NCI-H510A treated with DMSO at 0.1 percent for 48 hours (cell line): ENCODE measurements at places on chromosomes 4 and X.

DNA sequence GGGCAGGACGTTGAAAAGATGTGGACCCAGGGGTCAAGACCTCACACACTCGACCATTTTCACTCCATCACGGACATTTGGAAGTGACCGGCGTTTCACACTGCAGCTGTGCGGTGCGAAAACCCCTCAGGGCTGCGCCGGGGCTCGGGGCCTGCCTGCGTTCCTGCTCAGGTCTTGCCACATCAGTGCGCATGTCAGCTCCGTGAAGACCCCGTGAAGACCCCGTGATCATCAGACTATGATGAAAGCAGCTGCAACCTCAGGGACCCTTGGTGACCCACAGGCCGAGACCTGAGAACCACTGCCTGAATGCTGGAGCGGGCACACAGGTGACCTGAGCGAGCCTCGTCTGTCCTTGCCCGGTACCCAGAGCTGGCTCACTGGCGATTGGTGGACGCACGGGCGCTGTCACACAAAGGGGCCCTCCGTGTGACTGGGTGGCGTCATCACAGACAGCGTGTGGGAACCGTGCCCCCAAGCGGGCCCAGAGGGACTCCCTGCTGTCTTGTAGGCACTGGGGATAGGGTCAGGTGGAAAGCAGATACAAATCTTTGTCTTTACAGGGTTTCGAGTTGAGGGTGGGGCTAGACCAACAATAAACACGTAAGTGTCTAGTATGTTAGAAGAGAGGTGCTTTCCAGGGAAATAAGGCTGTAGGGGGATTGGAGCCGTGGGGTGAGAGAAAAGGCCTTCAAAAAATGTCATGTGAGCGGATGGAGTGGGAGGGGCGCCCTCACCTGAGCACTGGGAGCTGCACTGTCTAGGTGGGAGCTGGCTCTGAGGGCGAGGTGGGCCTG lies 12.7 kb downstream of the MSANTD1 start:
- DNase-seq: no peak

GRCh38 chr4:62709618-62710252 lies 1509.6 kb downstream of the ADGRL3 start:
- peak; percentile 73 for DNase-seq

GRCh38 chr4:112776535-112776934 lies 139.6 kb downstream of the LARP7 start:
- DNase-seq: no peak

- DNase-seq: no peak
Measured at GRCh38 chr4:90540536-90540935, 413.3 kb downstream of the CCSER1 start.

DNA sequence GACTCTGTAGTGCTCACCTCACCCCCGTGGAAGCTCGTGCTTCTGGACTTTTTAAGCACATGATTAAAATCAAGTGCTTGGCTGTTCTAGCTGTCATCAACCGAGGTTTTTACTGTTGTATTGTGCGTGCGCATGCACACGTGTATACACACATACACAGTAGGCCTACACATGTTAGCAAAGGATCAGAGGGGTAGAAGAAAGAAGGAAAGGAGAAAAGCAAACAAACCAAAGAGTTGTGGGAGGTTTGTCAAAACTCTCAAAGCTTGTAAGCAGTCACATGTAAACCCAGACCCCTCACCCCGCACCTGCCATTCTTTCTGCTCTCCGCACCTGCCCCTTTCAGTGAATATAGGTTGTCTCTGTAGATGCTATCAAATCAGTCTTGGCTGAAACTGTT lies 311.8 kb downstream of the HS3ST1 start:
- peak; percentile 22 for DNase-seq

- DNase-seq: no peak
Measured at GRCh38 chr4:146338512-146338911, 124.2 kb downstream of the REELD1 start.

GRCh38 chr4:22201256-22201655 lies 252.7 kb upstream of the KCNIP4 start:
- no peak for DNase-seq

DNA sequence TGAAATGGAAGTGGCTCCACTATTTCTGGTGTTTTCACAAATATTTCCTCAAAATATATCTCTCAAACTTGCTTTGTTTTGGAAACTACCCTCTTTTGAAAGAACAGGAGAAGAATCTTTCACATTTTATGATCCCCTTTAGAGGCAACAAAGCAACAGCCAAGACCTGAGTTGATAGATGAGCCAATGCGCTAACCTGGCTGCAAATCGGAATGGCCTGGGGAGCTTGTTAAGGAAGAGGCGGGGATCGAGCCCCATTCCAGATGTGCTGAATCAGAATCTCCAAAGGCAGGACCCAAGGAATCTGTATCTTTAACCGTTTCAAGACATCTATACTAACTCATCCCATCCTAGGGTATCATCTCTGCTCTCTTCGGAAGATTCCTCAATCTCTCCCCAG lies 181.3 kb downstream of the GPC3 start:
- DNase-seq: no peak

DNA sequence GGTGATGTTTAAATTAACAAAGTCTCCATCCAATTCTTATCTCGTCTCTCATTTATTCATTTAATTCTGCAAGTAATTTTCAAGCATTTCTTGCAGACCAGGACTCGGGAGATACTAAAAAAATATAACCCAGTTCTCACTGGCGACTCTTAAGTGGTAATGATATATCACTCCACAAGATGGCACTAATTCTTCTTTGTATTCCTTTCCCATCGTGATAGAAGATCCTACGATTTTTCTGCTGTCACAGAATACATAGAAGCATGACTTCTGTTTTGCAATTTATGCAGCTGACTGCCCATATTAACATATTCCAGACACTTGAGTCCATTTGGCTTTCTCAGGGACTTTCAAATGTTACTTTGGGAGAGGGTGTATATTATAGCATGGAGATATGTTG lies 64.0 kb upstream of the FGF13 start:
- DNase-seq: peak; percentile 4

DNA sequence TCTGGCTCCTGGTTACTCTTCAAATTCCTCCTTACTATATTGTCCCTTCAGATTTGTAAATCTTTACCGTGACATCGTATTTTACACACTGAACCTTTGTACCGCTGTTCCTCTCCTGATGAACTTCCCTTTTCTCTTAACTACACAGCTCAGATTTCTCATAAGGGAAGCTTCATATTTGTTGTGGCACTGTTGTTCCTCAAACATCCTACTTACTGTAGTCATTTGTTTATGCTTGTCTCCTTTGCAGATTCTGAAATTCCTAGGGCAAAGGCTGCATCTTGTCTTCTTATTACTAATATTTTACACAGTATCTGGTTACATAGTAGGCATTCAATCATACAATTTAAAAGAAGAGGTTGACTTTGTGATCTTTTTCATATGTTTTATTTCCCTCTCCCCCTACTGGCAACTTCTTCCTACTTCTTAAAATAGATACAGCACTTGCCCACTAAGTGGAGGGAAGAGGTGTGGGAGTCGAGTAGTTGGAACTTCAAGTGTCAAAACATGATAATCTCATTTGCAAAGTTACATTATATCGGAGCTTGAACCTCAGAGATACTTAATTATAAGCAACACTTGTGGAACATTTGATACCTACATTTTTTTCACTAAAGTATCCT lies 50.0 kb downstream of the TET2 start:
- DNase-seq: no peak

- DNase-seq: no peak
Measured at GRCh38 chr4:21656832-21657231, 291.7 kb downstream of the KCNIP4 start.

GRCh38 chr4:71156616-71157015 lies 163.2 kb downstream of the DCK start:
- DNase-seq: no peak

GRCh38 chr4:15651676-15652075 lies 3.5 kb downstream of the FBXL5 start:
- DNase-seq: no peak

GRCh38 chr4:105619188-105619931 lies 66.9 kb downstream of the ARHGEF38 start:
- no peak for DNase-seq

DNA sequence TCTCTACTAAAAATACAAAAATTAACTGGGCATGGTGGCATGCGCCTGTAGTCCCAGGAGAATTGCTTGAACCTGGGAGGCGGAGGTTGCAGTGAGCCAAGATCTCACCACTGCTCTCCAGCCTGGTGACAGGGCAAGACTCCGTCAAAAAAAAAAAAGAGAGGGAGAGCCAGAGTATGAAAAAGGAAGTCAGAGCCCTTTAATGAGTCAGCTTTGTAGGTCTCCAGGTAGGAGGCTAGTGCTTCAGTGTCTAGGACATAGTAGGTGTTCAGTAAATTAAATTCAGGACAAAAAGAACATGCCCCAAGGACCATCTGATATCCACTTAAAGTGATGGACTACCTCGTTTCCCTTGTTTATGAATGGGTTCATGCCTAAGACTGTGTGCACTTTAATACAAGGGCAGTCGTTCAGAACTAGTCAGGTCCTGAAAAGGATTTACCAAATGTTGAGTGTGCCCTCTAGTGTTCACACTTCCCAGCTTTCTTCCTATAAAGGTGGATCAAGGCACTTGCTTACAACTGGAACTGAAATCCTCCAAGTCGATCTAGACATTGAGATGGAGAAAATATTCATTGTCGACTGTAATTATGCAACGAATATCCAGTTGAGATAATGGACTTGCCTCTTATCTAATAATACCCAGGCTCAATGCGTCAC lies 29.0 kb downstream of the F9 start:
- peak; percentile 0 for DNase-seq

DNA sequence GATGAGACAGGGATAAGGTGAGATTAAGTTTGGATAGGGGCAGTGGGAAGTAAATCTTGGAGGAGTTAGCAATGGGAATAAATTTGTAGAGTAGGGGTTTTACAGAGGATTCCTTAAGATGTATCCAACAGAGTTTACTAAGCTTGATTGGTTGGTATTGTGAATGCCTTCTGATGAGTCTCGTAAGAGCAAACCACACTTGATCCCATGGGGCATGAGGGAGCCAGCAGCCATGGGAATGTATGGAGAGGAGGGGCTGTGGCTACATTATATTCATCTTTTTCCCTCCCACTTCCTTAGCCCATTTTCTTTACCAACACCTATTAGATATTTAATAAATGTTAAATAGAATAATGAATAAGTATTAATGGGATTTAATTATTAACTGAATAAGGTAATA lies 126.6 kb upstream of the NDST3 start:
- no peak for DNase-seq

GRCh38 chr4:108512615-108513505 lies 107.5 kb upstream of the RPL34 start:
- DNase-seq: peak; percentile 83

- DNase-seq: no peak
Measured at GRCh38 chrX:136266828-136267227, 15.6 kb upstream of the MAP7D3 start.

DNA sequence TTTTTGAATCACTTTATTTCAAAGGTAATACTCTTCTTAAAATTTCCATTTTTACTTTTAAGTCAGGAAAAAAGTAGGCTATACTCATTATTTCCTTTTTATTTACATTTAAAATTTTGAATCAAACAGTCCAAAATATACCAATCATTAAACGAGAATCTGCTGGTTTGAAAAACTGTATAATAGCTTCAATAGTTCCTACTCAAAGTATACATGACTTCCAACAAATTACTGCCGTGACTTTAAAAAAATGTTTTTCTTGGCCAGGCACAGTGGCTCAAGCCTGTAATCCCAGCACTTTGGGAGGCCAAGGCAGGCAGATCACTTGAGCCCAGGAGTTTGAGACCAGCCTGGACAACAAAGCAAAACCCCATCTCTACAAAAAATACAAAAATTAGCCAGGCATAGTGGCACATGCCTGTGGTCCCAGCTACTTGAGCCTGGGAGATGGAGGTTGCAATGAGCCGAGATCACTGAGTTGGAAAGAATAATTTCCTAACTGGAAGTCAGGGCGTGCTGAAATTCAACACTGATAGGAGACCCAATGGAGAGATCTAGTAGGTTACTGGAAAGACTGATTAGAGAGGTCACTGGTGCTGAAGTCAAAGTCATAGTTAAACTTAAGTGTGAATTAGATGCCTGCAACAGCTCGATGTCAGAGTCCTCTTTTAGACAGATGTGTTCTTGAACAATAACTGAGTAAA lies 9.0 kb downstream of the KLHL8 start:
- no peak for DNase-seq

DNA sequence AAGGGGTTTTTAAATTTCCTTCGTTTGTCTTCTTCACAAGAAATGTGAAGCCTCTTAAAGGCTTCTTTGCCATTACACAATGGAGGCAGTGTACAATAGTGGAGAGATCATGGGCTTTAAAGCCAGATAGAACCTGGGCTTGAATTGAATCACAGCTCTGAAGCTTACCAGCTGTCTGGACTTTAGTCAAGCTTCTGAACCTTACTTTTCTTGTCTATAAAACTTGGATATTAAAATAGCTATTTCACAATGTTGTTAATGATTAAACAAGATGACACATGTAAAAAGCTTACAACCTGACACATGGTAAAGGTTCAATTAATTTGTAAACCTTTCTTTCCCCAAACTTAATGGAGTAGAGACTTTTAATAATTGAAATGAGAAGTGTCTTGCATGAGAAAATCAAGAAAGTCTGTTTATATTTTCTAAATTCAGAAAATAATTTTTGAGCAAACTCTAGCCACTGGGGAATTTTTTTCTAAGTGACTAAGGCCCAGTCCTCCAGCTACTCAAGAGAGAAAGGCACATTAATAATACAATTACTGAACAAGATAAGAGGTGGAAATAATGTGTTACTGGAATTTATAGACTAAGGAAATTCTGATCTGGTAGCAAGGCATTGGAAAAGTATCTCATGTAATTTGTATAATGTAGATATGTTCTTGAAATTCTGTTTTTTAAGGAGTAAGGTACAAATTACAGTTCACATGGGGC lies 21.7 kb upstream of the TBC1D8B start:
- DNase-seq: no peak

- DNase-seq: peak; percentile 24
Measured at GRCh38 chr4:9925750-9926439, 95.4 kb downstream of the SLC2A9 start.

DNA sequence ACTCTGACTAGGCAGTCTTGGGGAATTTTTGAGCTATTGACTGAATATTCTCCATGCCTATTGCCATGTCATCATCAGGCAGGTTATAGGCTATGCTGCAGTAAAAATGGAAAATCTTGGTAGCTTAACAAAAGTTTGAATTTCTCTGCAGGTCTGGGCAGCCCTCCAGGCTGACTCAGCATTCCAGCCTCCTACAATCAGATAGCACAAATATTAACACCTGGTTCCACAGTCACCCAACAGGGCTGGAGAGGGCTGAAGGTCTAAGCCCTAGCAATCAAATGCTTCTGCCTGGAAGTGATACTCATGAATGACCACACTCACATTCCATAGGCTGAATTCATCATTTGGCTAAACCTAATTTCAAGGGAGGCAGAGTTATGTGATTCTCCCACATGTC lies 9.6 kb upstream of the PPP3CA start:
- no peak for DNase-seq

GRCh38 chr4:148776941-148777340 lies 334.7 kb upstream of the NR3C2 start:
- DNase-seq: no peak
